ENCODE measurements at places on chromosomes 6 and 20.

DNA sequence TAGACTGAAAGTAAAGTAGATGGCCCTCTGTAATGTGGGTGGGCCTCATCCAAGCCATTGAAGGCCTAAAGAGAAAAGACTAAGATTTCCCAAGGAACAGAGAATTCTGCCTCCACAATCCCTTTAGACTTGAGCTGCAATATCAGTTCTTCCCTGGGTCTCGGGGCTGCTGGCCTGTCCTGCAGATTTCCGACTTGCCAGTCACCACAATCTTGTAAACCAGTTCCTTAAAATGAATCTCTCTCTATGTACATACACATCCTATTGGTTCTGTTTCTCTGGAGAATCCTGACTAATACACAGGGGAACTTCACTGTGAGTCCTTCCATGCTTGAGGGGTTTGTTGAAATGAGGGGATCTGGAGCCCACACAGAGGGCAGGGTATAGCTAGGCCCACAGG lies 12.9 kb downstream of the CCDC170 start:
- DNase-seq: no peak

DNA sequence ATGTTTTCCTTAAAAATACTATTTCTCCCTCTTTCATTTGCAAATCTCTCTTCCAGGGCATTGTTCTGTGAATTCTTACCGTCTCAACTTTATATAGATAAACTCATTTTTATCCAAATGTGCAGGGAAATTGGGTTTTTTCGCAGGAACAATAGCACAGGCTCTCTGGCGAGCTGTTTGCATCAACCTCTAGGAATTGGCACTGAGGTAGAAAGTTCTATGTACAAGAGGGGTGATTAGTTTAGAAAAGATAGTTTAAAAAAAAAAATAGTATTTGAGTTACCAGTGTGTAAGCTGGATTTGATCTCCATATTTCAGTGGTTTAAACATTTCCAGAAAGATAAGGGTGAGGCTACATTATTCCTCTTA lies 129.7 kb upstream of the BTN3A2 start:
- no peak for DNase-seq

GRCh38 chr6:166278579-166279392 lies 29.4 kb downstream of the PRR18 start:
- no peak for DNase-seq

DNA sequence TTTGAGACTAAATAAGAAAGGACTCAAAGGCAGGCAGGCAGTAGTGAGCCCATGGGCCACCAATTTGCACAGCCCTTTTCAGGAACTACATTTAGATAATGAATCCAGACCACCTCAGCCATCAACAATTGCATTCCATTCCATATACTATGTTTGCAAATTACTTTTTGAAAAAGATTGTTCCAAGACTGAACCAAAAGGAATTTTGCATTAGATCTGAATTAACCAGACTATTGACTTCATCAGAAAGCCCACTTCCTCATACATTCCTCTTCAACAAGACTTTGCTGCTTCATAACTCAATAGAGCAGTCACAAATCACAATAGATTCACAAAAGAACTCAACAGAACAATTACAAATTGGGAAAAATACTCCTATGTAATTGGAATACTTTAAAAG lies 229.1 kb downstream of the SIM1 start:
- no peak for DNase-seq

GRCh38 chr20:52539891-52540290 lies 348.3 kb upstream of the ZFP64 start:
- no peak for DNase-seq

- no peak for DNase-seq
Measured at GRCh38 chr6:41693281-41694240, 41.8 kb downstream of the TFEB start.

DNA sequence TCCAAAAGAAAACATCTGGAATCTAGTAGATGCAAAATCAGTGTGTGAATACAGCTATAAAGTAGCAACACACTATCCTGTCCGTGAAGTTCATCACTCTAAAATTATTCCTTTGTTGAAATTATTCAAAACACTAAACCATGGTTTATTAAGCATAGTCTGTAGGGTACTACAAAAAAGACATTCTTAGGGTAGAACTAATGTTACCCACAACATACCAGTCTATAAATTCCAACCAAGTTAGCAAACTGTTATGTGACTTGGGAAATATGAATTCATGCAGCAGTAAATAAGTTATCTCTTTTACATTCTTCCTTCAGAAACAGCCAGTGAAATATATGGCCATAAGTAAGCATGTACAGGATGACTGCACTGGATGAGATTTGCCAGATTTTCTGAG lies 580.3 kb upstream of the ADGRB3 start:
- DNase-seq: no peak

DNA sequence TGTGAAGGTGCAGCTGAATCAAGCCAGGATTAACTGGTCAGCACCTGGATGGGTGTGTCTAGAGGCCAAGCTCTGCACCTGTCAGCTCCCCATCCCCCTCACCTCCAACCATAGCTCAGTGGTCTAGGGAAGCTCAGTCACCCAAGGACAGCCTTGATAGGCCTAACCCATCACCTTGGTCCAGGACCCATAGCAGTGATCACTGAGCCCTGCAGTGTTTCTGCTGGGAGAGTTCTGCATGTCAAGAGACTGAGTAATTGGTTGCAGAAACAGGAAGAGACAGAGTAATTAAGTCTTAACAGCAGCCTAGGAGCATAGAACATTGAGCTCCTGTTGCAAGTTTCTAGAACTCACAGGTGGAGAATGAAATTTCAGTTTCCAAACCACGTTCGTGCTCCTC lies 18.7 kb upstream of the RALGAPB start:
- no peak for DNase-seq

DNA sequence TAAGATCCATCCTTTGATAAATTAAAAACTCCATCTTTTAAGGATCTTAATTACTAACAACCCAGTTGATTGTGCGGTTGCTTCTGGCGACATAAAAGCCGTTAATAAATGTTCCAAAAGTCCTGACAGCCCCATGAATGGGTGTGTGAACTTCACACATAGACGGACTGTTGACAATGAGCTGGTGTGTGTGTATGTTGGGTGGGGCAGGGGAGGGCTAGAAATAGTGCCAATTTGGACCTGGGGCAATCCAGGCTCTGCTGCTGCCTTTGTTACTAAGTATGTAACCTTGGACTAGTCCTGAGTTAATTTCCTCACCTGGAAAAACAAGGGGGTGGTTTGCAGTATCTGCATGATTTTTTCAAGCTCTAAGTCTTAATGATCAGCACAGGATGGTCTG lies 4.2 kb downstream of the MAS1 start:
- DNase-seq: no peak

- DNase-seq: no peak
Measured at GRCh38 chr6:307065-307814, 15.0 kb downstream of the DUSP22 start.

- DNase-seq: no peak
Measured at GRCh38 chr6:44377484-44377883, 10.0 kb upstream of the CDC5L start.

- no peak for DNase-seq
Measured at GRCh38 chr6:14681699-14682487, 564.0 kb upstream of the JARID2 start.

DNA sequence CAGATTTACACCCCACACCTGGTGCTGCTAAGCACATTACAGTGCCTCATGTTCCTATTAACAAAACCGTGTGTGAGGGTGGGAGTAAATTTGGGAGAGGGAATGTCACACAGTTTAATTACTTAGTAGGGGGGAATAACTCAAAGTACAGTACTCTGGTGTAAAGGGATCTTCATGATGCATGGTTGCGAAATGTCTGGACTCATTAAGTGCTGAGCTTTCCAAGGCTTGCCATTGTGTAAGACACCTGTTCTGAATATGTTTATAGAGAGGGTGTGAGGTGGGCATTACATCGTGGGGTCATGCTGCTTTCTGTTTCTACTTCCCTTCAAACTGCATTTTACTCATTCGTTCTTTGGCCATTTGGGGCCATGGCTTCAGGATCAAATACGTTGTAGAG lies 181.2 kb downstream of the ADGRG6 start:
- no peak for DNase-seq

DNA sequence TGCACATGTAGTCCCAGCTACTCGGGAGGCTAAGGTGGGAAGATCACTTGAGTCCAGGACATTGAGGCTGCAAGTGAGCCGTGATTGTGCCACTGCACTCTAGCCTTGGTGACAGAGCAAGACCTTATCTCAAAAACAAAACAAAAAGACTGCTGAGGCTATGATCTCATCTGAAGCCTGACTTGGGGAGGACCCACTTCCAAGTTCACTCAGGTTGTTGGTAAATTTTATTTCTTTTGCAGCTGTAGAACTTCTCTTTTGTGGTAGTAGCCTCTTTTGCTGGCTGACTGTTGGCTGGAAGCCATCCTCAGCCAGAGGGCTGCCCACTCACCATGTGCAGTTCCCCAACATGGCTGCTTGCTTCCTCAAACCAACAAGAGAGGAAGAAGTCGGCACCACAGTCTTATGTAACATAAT lies 36.8 kb upstream of the ME1 start:
- DNase-seq: no peak

GRCh38 chr6:124002377-124003081 lies 198.9 kb downstream of the NKAIN2 start:
- no peak for DNase-seq

DNA sequence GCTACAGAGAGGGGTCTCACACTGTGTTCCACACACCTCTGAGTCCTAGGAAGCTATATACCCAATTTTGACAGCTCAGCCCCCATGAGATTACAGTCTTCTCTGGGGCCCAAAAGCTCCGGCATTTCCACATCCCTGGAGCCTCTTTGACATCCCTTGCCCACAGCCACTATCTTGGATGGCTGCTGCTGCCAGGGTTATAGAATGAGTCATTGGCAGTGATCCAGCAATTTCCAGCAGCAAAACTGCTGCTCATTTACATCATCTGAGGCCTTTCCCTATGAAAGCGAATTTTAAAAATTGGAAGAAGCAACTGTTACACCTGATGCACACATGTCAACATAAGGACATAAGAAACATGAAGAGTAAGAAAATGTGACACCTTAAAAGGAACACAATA lies 590.7 kb downstream of the MEI4 start:
- DNase-seq: no peak

GRCh38 chr20:36273414-36274180 lies 32.5 kb upstream of the DLGAP4 start:
- DNase-seq: no peak

DNA sequence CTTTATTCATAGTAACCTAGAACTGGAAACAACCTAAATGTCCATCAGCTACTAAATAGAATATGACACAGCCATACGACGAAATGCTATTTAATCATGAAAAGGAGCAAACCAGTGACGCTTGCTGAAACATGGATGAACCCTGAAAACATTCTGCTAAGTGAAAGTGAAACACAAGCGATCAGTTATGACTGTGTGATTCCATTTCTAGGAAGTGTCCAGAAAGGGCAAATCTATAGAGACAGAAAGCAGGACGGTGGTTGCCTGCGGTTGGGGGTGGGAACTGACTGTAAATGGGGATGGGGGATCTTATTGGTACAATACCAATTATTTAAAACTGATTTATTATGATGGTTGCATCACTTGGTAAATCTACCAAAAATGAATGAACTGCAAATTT lies 126.8 kb downstream of the IPCEF1 start:
- peak; percentile 55 for DNase-seq

- no peak for DNase-seq
Measured at GRCh38 chr6:41997456-41997855, 52.9 kb upstream of the TAF8 start.

GRCh38 chr20:10314198-10314597 lies 95.6 kb downstream of the SNAP25 start:
- no peak for DNase-seq

GRCh38 chr20:34264141-34264540 lies 22.9 kb downstream of the ASIP start:
- DNase-seq: no peak

- no peak for DNase-seq
Measured at GRCh38 chr6:150410399-150410798, 41.6 kb downstream of the IYD start.

DNA sequence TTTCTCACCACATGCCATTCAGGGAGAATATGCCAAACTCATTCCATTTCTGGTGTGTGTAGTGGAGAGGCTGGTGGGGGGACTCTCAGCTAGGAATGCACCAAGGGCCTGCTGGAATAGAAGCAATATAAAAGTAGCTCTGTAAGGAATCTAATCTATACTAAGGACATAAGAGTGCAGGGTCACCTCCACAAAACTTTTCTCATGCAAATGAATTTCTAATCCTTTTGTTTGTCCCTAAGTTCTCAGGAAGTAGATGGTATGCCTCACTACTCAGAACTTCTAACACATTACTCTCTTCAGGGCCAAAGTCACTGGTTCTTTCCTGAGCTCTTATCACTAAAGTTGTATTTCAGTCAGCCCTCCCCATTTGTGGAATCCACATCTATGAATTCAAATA lies 427.2 kb downstream of the C6orf118 start:
- DNase-seq: no peak

GRCh38 chr6:3457710-3458602 lies 1.1 kb upstream of the SLC22A23 start:
- DNase-seq: peak; percentile 15

DNA sequence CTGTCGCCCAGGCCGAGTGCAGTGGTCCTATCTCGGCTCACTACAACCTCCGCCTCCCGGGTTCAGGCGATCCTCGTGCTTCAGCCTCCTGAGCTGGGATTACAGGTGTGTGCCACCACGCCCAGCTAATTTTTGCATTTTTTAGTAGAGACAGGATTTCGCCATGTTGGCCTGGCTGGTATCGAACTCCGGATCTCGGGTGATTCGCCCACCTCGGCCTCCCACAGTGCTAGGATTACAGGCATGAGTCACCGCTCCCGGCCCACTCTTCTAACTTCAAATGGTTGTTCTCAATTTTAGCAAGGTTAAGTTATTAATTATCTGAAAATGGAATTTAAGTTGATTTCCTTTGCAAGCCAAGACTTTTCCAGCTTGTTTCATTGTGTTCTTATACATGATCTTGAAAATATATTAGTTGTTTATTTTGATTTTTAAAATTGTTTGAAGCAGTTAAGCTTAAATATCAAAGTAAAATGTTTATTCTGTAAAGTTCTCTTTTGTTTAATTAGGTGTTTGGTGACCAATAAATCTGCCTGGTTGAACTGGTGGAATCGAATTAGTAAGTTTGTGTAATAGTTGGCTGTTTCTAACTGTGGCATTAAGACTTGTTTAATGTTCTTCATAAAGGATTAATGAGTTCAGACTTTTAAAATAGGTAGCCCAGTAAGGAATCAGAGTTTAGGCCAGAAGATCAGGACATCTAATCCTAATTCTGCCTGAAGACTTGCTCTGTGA lies 2.3 kb downstream of the PM20D2 start:
- DNase-seq: no peak

GRCh38 chr6:77097940-77098339 lies 365.4 kb downstream of the HTR1B start:
- no peak for DNase-seq

- no peak for DNase-seq
Measured at GRCh38 chr6:29728173-29728874, 5.1 kb downstream of the HLA-F start.

GRCh38 chr6:114119056-114119455 lies 148.1 kb upstream of the HDAC2 start:
- no peak for DNase-seq

Data from CD4-positive, alpha-beta memory T cell (primary cell).